ENCODE measurements at places on chromosomes 4 and X.

DNA sequence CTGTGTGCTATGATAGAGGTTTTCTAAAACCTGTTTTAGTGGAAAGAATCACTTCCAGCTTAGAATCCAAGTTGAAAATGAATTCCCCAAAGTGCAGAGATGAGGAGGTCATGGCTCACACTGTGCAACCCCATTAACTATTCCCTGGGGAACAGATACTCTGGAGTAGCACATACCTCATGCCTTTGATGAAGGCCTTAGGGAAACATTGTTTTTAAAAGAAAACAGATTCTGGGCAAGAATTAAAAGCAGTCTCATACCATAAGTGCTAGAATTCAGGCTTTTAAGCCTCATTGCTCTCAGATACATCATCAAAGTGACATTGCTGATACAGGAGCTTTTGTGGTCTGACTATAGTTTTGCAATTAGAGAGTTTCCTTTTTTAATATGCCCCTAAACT is 115.1 kb downstream of the NDST4 start:
- no peak for ATAC-seq

- ATAC-seq: no peak
Measured at GRCh38 chr4:151012820-151013219, 2.3 kb downstream of the LRBA start.

DNA sequence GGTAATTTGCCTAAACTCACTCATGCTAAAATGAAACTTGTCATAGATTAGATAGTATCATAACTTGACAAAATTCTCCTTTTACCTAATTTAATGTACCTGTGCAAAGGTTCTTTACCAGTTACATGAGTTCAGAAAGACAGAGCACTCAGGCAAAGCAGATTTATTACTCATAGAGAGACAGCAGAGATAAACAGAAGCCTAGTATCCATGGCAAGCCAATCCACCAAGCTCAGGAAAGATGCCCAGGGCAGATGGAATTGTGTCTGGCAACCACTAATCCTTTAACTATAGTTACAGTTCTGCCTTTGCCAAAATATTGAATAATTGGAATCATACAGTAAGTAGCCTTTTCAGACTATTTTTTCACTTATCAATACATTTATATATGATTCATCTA is 826.2 kb downstream of the TECRL start:
- ATAC-seq: no peak

DNA sequence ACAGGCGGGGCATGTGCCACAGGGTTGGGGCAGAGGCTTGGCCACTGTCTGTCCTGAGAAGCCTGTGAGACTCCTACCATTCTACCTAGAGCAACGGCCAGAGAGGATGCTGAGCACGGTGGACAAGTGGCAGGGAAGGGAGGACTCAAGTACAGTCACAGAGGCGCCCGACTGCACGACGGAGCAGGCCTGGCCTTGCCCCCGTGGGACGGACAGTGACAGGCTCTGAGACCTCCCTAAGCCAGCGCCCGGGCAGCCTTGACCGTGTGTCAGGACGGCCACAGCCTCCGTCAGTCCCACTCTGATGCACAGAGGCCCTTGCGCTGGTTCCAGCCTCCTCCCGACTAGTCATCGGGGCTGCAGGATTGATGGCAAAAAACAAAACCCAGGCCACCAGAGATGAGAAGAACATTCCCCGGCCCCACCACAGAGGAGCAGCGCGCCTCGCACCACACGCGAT is 36.7 kb upstream of the MXD4 start:
- no peak for ATAC-seq

DNA sequence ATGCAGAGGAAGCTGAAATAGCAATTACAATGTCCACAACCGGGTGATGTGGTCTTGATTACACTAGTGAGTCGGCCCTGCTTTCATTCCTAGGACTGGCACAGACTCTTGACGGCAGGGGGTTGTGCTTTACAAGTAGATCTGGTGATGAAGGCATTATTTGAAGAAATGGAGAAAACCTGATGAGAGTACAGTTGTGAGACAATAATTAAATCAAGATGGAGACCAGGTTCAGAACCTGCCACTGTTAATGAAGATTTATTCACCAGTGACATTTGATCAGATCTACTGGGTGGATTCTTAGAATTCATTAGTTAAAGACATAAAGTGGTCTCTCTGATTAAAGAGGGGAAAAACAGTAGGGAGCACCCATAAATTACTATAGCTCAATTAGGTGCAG is 747.2 kb downstream of the STPG2 start:
- ATAC-seq: peak; percentile 58

- ATAC-seq: peak; percentile 56
Measured at GRCh38 chr4:77074981-77075855, 571 bp downstream of the CCNI start.

DNA sequence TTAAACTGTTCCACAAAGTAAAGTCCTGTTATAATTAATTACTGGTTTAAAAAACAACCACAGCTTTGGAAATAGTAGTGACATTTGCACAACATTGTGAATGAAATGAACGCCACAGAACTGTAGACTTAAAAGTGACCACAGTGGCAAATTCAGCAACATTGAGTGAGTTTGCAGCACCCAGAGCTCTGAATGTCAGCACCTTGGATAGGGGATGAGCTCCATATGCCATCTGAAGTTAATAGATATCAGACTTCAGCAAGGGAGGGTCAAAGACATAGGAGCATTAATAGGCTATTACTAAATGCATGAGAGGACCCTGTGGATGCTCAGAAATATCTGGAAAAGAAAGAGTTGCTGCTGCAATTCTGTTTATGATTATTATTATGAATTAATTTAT is 55.3 kb upstream of the KCNIP4 start:
- ATAC-seq: peak; percentile 62

GRCh38 chr4:97987019-97987648 is 156.1 kb downstream of the STPG2 start:
- ATAC-seq: peak; percentile 56

DNA sequence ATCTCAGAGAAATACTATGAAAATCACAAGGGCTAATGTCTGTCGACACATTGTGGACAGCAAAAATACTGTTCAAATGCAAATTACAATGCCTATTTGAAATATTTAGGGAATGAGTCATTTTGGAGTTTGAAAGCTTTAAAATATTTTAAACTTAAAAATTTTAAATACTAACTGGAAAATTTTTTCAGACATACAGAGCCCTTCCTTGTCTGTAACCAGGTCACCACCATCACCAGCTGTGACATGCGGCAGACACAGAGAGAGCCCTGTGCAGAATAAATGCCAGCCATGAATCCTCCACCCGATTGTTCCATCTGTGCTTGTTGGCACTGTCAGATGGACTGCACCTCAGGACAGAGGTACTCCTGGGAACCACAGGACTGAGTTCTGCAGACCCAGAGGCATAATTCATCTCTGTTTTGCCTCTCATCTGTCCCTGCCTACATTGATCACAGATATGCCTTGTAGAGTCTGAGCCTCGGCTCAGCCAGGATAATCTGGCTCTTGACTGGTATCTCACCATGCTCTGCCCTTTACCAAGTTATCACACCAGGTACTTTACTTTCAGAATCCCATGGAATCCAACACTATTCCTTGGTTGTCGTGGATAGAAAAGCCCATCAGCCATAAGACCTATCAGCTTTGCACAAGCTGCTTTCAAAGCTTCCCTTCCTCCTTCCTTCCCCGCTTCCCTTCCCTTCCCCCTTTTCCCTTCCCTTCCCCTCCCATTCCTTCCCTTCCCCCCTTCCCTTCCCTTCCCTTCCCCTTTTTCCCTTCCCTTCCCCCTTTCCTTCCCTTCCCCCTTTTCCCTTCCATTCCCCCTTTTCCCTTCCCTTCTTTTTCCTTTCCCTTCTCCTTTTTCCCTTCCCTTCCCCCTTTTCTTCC is 67.2 kb downstream of the TBC1D9 start:
- ATAC-seq: peak; percentile 76

- no peak for ATAC-seq
Measured at GRCh38 chr4:57127361-57127760, 17.2 kb upstream of the IGFBP7 start.

DNA sequence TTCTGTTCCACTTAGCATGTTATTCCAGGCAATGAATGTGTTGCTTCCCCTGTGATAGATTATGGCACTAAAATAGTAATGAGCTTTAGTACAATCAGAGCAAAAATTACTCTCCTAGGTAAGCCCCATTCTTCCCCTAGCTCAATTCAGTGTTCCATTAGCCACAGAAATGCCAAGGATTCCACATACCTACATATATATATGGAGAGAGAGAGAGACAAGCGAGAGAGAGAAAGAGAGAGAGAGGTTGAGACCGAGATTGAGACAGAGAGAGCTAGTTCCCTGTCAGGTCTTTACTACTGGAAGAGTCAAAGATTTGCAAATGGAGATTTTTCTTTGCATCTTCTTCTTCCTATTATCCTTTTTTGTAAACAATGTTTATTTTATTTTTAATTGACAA is 8.7 kb downstream of the LIMCH1 start:
- no peak for ATAC-seq

- ATAC-seq: peak; percentile 67
Measured at GRCh38 chrX:54178100-54178940, 4.7 kb downstream of the FAM120C start.

DNA sequence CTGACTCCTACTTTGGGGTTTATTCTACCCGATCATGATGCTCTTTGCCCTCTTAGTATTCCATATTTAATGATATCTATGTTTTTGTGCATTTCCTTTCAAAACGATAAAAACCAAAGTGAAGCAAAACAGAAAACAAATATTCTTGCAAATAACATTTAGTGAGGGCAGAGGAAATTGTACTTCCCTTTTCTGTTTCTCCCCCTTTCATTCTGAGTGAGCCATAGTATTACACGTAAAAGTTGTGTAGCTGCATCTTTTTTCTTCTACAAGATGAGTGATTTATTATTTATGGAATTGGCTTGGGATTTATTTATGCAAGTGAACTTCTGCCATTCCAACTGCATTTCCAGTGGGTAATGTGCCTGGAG is 109.9 kb downstream of the AFF2 start:
- no peak for ATAC-seq

DNA sequence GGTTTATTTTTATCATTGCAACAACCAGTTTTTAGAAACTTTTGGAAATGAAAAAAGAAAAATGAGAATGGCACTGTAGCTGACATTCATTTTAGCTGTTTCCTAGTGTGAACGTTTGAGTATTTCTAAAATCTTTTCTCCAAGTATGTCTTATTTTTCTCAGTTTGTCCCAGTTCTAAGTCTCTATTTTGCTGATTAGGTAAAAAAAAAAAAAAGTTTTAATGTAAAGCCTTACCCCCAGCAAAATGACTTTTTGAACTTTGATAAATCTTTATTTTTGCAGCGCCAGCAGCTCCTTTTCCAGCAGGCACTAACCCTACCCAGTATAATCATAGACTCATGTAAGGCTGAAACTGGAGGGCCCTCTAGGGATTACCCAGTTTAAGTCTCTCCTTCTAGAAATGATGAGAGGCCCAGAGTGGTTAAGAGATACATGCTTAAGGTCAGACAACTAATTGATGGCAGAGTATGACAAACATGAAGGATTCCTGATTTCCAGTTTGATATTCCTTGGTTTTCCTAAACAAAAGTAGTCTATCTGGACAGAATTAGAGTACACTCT is 84.3 kb upstream of the SLC4A4 start:
- ATAC-seq: no peak

DNA sequence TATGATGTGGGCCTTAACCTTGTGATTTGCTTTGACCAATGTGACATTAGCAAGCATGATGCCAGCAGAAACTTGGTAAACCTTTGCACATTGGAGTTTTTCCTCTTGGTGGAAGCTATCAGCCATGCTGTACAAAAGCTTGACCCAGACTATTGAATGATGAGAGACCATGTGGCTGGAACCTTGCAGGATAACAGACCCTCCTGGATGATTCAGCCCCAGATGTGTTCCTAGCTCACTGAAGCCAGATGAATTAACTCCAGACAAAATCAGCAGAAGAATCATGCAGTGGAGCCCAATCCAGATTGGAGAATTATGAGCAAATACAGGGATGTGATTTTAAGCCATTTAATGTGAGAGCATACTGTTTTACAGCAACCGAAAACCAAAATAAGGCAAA is 16.8 kb downstream of the SPARCL1 start:
- no peak for ATAC-seq

DNA sequence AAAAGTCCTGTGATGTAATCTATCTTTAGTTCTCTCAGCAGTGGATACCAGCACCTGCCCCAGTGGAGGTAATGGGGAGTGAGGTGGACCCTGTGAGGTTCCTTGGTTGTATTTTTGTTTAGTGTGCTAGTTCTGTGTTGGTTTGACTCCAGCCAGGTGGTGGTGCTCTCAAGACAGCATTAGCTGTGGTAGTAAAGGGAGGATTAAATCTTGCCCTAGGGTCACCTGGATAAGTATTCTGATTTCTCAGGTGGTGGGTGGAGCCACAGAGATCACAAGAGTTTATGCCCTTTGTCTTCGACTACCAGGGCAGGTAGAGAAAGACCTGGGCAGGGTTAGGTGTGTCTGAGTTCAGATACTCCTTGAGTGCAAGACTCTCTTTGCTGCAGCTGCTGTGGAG is 176.3 kb upstream of the EDA2R start:
- ATAC-seq: no peak

GRCh38 chr4:169485791-169486742 is 126.3 kb downstream of the NEK1 start:
- ATAC-seq: peak; percentile 84

DNA sequence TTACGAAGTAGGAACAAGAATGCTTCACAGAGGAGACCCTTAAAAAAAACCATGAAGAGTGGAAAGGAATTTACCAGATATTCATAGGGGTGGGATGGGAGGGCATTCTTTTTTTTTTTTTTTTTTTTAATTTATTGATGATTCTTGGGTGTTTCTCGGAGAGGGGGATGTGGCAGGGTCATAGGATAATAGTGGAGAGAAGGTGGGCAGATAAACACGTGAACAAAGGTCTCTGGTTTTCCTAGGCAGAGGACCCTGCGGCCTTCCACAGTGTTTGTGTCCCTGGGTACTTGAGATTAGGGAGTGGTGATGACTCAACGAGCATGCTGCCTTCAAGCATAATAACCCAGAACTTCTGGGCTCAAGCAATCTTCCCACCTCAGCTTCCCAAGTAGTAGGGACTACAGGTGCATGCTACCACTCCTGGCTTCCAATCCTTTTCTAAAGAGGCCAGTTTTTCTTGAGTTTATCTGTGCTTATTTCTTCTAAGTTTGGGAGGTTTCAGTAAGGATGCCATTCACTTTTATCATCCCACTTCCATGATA is 65.9 kb upstream of the OGT start:
- ATAC-seq: no peak

DNA sequence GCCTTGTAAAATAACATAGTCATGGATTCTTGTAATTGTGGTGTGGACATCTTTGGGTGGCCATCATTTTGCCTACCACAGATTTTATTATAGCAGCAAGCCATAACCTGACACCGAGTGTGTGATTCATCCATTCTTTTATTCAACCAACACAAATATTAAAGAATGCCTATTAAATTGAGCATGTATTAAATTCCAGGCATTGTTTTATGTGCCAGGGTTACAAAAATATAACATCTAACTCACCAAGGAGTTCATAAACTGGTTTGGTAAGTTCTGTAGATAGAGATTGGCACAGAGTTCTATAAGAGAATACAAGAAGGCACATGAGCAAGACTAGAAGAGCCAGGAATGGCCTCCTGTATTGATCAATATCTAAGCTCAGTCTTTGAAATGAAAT is 18.0 kb downstream of the NBDY start:
- no peak for ATAC-seq

- no peak for ATAC-seq
Measured at GRCh38 chr4:74389494-74389893, 24.5 kb downstream of the EREG start.
